Astrocyte of the cerebellum (primary cell): ENCODE measurements at places on chromosomes 12 and 14.

- DNase-seq, result no peak
Observed at GRCh38 chr14:98341211-98341610, 930.8 kb downstream of the BCL11B start.

- DNase-seq, result peak; percentile 78
Observed at GRCh38 chr14:60563113-60563512, 54.2 kb downstream of the SIX6 start.

GRCh38 chr12:94879542-94879941 is 124.0 kb downstream of the NDUFA12 start:
- DNase-seq, result no peak

DNA sequence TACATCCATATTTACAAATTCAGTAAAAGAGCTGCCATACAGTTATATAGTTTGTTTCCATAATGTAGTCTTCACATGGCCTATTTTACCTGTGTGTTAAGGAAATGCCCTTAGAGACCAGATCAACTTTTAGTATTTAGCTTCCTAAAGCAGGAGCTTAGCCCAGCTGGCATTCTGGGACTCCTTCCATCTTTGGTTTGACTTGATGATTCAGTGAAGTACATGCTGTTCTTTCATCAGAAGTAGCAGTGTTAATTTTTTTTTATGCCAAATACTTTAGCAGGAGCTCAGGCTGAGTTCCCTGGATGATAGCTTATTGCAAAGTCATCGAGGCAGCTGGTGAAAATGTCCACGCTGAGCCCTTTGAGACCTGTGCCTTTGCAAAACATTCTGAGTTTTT is 101.0 kb downstream of the FOXG1 start:
- DNase-seq, result peak; percentile 44

DNA sequence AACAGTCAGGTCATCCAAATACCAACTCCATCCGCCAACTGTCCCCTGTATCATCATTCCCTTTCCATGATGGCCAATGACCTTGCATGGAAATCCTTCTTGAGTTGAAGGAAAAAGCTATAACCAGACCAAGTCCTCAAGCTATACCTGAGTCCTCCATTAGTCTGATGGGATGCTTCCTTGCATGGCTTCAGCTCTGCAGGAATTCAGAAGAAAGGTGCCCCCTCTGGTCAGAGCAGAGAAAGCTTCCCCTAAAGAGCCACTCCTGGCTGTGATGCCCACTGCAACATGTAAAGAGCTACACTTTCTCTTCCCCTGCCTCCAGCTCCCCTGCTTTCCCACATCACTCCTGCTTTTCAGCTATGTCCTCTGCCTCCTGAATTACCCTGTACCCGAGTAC is 43.1 kb upstream of the FKBP4 start:
- DNase-seq, result no peak

DNA sequence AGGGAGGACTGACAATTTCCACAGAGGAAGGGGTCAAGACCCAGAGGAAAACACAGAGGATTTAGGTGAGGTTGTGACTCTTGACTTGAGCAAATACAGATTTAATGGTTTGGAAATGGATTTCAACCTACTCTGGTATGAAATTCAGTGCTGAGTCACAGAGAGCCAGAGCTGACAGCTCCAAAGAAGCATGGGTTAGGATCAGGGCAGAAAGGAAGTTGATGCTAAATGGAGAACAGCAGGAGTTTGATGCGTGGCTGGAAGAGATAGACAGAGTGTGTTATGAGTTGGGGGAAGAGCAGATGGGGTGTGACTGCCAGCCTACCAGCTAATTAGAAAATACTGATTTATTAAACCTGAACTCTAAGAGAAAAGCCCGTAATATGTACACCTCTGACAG is 272.6 kb downstream of the FOXG1 start:
- DNase-seq, result no peak

DNA sequence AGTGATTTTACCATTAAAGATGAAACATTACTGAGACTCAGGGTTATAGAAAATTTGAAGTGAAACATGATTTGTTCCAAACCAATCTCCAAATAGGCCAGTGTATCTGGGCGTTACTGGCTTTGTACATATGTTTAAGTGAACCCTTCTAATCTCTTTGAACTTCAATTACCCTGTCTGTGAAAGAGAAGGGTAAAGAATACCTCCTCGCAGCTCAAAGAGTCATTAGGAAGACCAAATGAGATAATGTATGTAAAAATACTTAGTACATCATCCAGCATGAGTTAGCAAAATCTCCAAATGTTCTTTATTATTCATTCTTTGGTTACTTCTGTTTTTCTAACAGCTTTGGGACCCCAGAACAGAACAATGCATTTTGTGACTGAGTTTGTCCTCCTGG is at the start of gene OR11H6:
Gene OR11H6 (plus strand): TSS at position 301 of the 400 bp plus-strand sequence. CDS start 0 bp downstream, at position 301.
- no peak for DNase-seq

GRCh38 chr12:124422570-124423523 is 128.0 kb downstream of the RFLNA start:
- DNase-seq, result peak; percentile 86

- no peak for DNase-seq
Observed at GRCh38 chr14:91509083-91509877, 830 bp downstream of the PPP4R3A start.

GRCh38 chr14:95045106-95045701 is 112.1 kb downstream of the DICER1 start:
- no peak for DNase-seq

- no peak for DNase-seq
Observed at GRCh38 chr12:47808574-47809365, 10.9 kb downstream of the HDAC7 start.

DNA sequence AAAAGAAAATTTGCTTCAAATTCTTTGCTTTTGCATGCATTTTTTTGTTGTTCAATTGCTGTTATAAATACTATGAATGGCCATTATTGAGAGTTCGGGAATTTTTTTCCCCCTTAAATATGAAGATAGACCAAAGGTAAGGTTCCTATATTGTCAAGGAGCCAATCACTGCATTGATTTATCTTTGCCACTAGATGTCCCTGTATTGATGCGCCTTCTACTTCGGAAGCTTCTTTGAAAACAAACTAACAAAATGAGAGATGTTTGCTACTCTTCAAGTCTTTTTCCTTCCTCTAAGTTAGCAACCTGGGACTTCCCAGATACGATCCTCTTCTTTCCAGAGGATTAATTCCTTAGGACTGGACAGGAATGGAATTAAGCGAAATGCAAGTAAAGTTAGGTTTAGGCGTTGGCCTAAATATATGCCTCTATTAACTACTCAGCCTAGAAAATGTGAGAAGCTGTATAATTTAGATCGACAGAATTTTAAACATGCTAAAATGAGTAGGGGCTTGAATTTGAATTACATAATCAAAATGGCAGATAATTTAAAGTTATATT is 318.1 kb downstream of the AEBP2 start:
- peak; percentile 56 for DNase-seq

- DNase-seq, result no peak
Observed at GRCh38 chr12:34358198-34358597, 335.9 kb downstream of the ALG10 start.

GRCh38 chr12:14846876-14847580 is 3.7 kb upstream of the ART4 start:
- DNase-seq, result peak; percentile 48

- DNase-seq, result no peak
Observed at GRCh38 chr14:90453401-90453951, 56.6 kb downstream of the CALM1 start.

GRCh38 chr12:4665236-4665635 is 16.3 kb downstream of the NDUFA9 start:
- DNase-seq, result no peak

GRCh38 chr12:1662761-1663439 is 28.0 kb upstream of the ADIPOR2 start:
- no peak for DNase-seq

- DNase-seq, result no peak
Observed at GRCh38 chr12:116465856-116466255, 93.3 kb upstream of the MAP1LC3B2 start.

- DNase-seq, result peak; percentile 33
Observed at GRCh38 chr12:129887101-129887500, 16.7 kb downstream of the TMEM132D start.

DNA sequence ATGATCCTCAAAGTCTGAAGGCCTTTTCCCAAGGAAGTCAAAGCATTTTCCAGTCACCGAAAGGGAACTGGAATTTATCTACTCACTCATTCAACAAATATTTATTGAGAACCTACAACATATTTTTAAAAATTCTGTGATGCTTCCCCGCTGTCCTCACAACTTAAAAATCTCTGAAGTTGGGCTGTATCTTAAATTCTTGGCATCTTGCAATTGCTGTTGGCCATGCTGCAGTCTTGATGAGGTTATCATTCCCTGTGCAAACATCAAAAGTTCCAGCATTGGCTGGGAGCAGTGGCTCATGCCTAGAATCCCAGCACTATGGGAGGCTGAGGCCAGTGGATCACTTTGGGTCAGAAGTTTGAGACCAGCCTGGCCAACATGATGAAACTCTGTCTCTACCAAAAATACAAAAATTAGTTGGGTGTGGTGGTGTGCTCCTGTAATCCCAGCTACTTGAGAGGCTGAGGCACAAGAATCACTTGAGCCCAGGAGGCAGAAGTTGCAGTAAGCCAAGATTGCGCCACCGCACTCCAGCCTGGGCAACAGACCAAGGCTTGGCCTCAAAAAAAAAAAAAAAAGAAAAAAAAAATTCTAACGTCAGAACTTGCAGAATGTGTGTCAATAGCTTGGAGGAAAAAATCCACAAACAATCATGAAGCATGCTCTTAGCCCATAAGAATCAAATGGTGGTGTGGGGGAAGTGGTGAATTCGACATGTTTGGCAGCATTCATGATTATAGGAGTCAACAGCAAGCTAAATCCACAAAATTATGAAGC is 34.9 kb downstream of the CCDC177 start:
- no peak for DNase-seq

GRCh38 chr12:123488539-123489230 is 30.7 kb downstream of the SNRNP35 start:
- no peak for DNase-seq

GRCh38 chr14:43359317-43359716 is 1147.8 kb downstream of the FSCB start:
- DNase-seq, result no peak

GRCh38 chr14:55780156-55780946 is 200.3 kb downstream of the KTN1 start:
- peak; percentile 69 for DNase-seq

DNA sequence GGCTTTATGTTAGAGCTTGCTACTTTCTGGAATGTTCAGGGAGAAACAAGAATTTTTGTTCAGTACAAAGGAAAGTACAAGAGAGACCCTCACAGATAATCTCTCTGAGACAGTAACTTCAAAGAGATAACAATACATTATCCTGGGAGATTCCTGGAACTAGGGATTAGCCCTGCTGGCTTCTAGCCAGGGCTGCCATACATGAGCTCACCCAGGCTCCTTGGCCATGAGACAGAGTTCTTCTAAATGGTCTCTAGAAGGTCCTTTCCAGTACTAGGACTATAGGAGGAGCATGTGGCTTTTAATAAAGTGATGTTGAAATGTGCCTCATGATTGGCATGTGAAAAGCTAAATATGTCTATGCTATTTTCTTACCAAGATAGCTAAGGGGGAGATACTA is 342.5 kb downstream of the EMP1 start:
- DNase-seq, result no peak

DNA sequence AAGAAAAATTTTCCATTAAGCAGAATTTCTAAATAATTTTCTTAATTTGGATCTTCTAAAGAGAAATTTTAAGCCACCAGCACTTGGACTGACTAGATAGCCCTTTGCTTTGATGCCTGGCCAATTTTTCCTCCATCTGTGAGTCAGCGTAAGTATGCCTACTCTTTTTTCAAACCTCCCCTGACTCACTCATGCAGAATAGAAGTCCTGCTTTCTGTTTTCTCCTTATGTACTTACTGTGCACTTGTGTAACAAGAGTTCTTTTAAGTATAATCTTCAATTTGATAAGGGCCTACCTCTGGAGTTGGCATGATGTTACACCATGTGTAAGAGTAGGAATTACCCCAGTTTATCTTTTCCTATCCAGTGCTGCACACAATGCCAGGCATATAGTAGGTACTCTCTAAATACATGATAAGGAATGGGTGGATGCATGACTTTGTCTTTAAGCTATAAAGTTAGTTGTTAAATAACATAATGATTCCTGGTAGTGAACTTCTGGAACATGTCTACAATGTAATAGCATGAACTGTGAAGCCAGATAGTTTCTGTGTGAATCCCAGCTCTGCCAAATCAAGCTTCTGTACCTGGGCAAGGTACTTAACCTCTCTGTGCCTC is 329.6 kb downstream of the TMTC2 start:
- DNase-seq, result peak; percentile 86

DNA sequence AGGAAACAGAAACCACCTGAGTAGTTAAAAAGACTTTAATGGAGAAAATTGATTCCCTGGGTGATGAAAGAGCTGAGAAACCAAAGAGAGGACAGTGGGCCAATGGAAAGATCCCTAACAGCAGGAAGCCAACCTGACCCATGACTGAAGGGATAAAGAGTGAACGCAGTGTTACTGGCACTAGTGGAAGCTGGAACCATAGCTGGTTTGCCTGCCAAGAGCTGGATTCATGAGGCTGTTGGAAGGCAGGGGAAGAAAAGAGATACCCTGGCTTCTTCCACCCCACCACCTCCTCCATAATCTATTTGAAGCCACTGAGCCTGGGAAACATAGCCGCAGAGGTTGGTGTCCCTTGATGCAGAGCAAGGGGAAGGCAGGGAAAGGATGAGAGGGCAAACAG is 125.5 kb upstream of the PRKD1 start:
- DNase-seq, result no peak

DNA sequence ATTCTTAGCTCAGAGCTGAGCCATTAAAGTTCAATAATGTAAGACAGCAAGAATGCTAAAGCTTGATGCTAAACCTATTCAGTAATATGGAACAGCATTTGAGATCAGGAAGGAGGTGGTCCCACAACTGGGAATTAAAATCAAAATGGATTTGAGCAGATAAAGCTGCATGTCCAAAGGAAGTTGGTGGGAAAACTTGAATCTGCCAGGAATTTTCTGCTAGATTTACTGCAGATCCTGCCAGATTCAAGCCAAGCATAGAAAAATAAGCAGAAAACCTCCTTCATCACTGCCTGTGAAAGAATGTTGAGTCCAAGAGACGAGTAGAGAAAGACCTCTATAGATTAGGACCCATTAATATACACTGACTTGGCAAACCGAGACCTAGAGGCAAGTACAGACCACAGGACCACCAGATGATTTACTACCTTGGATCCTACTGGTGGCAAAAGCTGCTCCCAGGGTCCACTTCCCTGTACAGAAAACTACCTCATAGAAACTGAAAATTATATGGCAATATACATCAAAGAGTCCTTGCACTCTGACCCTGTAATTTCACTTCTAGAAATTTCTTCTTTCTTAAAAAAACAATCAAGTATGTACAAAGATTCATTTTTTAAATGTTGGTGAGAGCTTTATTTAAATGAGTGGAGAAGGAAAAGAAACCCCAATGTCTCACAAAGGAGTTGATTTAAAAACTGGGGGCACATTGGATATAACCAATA is 263.2 kb downstream of the DAD1 start:
- DNase-seq, result no peak
